ENCODE measurements at places on chromosomes 7 and 10.
A peak's percentile ranks its signal among the peaks of the same experiment; 100 is the strongest.

GRCh38 chr7:22129166-22129565, 183.5 kb upstream of the CDCA7L start:
- no peak for DNase-seq

- no peak for DNase-seq
Measured at GRCh38 chr7:135834266-135834665, 85.7 kb upstream of the FAM180A start.

GRCh38 chr10:77881636-77882035, 44.9 kb downstream of the DLG5 start:
- no peak for DNase-seq

DNA sequence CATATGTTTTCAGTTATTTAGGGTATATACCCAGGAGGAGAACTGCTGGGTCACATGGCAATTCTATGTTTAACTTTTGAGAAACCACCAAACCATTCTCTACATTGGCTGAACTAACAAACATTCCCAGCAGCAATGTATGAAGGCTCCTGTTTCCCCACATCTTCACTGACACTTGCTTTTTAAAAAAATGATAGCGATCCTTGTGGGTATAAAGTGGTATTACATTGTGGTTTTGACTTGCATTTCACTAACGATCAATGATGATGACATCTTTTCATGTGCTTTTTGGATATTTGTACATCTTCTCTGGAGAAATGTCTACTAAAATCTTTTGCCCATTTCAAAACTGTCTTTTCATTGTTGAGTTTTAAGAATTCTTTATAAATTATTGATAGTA, 51.2 kb upstream of the ANAPC16 start:
- DNase-seq = peak; percentile 52

GRCh38 chr7:36784991-36785940, 61.0 kb upstream of the AOAH start:
- peak; percentile 74 for DNase-seq

GRCh38 chr10:132326925-132327324, 5.1 kb upstream of the LRRC27 start:
- no peak for DNase-seq

DNA sequence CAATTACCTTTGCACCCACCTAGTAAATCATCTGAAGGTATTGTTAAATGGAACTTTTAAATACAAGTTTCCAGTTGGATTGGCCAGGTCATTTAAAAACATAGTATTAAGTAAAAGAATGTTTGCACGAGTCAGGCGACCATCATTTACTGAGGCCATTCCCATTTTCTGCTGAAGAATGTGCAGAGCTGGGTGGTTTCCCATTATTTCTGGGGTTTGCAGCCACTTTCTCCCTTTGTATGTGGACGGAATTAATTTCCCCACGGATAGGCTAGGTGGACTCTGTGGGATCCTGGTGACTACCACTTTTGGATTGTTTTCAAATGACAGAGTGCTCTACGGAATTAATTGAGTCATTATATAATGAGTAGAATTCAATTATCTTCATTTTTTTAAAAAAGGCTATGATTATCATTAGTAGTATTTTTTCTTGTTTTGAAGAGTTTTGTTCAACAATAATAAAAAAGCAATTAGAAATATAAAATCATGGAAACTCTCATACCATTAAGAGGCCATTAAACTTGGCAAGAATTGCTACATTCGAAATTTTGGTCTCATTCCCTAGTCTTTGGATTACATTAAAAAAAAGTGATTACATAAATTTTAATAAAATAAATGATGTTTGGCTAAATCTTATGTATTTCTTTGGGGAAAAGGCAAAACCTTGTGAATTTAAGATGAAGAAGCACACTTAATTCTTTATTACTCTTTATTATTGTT, 120.4 kb upstream of the FZD8 start:
- no peak for DNase-seq
